ENCODE measurements at places on chromosomes 13 and 19.

GRCh38 chr19:48393559-48394330, at the start of gene GRIN2D:
Gene GRIN2D, plus strand, starts transcription at chr19:48393668. Its CDS starts 4,725 bp downstream, at chr19:48398393.
- DNase-seq: no peak

DNA sequence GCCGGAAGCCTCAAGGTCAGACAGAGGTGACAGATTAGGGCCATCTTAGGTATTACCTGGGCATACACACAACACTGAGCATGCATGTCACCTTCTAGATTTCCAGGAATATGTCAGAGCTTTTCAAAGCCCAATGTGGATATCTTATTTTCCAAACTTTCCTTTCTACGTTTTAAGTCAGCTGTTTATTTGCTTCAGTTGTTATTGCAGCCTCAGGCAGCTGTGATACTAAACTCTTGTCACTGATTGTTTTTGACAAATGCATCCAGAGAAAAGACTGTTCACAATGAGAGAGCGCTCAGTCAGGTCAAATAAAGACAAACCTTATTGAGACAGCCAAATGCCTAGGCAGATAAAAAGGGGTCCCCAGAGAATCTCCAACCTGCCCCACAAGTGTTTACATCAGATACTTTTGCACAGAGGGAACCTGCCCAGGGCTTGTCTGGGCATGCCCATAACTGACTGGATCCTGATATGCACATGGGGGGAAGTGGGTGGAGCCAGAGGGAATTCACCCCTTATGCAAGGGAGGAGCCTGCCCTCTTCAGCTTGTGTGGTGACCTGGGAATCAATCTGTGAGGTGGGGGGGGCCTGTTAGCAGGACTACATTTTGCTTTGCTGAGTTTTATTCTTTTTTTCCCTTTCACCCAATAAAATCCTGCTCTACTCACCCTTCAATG, 28.5 kb downstream of the MED4 start:
- DNase-seq: no peak

DNA sequence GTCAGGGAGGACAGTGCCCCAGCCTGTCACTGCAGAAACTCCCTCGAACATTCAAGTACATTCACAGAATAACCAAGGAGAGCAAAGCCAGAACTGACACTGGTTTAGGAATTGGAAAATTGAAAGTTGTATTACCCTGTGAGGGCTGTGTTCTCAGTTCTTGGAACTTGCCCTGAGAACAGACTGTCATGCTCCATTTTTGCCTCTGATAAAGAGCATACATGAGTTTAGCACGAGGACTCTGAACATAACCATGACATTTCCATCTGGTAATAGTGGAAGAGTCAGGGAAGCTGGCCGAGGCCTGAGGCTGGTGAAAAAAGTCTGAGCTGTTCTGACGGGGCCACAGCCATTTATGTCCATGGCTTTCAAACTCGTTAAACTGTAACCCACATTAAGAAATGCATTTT, 15.2 kb upstream of the SLC25A30 start:
- DNase-seq: no peak

DNA sequence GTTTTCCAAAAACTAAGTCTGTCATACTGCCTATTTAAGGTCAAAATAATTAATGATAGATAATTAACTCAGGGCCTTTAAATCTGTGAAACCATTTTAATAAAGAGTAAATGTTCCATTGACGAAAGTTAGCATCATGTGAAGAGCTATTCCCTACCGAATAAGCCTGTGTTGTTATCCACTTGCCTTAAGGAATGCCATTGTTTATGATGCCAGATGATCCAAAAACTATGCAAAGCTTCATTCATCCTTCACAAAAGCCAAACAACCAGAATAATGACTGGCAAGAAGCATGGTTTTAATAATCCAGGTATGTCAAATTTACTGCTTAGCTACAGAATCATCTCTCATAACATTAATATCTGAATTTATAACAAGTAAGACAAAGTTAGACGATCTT, 6.5 kb upstream of the GPC6 start:
- no peak for DNase-seq

DNA sequence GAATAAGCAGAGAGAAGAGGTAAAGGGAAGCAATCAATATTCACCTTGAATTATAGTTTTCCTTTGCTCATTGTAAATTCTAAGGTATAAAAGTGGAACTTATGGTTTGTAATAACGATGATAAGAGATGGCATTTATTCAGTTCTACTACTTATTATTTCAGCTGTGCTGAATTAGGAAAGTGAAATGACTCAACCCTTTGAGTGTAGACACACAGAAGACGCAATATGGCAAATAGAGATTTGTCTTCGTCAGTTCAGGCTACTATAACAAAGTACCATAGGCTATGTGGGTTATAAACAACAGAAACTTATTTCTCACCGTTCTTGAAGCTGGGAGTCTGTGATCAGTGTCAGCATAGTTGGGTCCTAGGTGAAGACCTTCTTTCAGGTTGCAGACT, 713.0 kb upstream of the PCDH9 start:
- DNase-seq: no peak

All from NCI-H510A (cell line).